ENCODE measurements at places on chromosomes 12 and 14. TPM values are rescaled to one million over a fixed set of nuclear protein-coding genes. Genes with fewer than 3 reads are reported as not detected.

Gene SLC10A1
- not detected for total RNA-seq

Gene IL31
- total RNA-seq = not detected

Gene LBHD2
- not detected for total RNA-seq

Gene ORMDL2
- 59.0 TPM for total RNA-seq

Gene WDR89
- 12.6 TPM for total RNA-seq

Gene CCDC198
- not detected for total RNA-seq

Gene KLHDC2
- 39.6 TPM for total RNA-seq

Gene C14orf180
- total RNA-seq = not detected

Gene E2F7
- total RNA-seq = 7.8 TPM

Gene C12orf50
- total RNA-seq = not detected

Gene SERPINA12
- total RNA-seq = not detected

Gene ZNF891
- total RNA-seq = 0.11 TPM

All from hair follicular keratinocyte (primary cell).